ENCODE measurements at places on chromosomes 6 and 20.

DNA sequence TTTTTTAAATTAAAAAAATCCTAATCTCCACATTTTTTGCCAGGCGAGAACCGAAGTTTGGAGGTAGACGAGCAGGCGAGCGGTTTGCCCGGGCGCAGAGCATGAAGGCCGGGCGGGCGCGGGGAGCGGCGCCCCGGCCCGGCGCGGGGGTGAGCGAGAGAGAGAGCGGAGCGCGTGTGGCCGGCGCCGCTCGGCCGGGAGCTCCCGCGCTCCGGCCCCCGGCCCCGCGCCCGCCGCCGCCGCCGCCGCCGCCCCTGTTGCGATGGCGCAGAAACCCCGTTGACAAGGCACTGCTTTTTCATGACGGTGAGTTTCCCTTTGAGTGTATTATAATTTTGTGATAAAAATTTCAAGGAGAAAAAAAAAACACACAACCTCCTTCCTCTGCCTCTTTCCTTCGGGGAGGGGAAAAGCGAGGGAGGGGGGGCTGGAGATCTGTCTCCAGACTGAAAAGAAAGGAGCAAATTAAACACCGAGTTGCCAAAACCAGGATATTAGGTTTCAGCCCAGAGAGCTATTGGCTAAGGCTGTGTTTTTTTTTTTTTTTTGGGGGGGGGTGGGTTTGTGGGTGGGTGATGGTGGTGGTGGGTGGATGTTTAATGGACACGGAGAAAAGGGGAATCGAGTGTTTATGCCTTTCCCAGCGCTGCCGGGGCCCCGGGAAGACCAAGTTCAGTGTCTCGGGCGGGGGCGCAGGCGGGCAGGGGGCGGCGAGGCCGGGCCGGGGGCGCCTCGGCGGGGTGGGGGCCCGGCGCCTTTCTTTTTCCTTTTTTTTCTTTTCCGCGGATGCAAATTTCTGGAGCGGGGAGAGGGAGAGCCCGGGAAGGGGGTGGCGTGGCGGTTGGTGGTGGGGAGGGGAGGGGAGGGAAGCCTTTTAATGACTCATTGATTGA, at the start of gene BICRAL:
BICRAL (plus strand) TSS at position 257 of the 893 bp plus-strand sequence. CDS start 39,971 bp downstream, outside the sequence.
- peak; percentile 41 for DNase-seq

DNA sequence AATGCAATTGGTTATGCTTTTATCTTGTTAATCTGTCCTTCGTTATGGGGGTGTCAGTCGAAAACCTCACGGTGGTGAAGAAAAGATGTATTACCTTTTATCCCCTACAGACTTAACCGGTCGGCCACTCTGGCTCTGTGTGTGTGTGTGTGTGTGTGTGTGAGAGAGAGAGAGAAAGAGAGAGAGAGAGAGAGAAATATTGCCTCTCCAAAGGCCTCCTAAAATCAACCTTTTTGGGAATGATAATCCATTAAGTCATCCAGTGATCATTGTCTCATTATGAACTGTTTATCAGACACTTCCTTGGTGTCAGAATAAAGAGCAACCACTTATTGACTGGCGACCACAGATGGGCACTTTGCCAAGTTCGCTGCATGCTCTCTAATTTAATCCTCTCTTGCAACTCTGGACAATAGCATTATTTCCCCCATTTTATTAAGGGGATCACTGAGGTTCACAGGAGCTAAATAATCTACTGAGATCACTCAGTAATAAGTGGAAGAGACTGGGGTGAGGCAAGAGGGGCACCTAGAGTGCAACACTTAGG, 30.7 kb downstream of the SLC35D3 start:
- DNase-seq, result no peak

DNA sequence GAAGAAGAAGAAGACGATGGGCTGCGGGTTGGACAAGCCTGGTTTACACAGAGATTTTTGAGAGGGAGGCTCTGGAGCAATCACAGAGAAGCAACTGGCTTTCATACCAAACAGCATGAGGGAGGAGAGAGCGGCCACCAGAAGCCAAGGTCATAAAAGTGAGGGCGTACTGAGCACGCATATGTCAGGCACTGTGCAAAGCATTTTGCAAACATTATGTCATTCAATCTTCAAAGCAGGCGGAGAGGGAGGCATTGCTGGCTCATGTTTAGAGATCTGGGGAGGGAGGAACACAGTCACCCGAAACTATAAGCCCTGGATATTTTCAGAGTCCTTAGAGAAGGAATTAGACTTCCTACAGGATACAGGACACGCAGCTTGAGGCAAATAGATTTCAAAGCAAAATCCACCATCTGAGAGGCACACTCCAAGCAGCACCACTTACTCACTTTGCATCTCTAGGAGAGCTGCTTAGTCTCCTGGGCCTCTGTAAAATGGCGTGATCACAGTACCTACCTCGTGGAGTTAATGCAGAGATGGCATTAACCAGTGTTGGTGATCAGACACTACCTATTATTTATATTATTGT, 24.6 kb downstream of the RAMACL start:
- DNase-seq, result no peak

GRCh38 chr6:122696079-122696478, 83.4 kb upstream of the FABP7 start:
- no peak for DNase-seq

DNA sequence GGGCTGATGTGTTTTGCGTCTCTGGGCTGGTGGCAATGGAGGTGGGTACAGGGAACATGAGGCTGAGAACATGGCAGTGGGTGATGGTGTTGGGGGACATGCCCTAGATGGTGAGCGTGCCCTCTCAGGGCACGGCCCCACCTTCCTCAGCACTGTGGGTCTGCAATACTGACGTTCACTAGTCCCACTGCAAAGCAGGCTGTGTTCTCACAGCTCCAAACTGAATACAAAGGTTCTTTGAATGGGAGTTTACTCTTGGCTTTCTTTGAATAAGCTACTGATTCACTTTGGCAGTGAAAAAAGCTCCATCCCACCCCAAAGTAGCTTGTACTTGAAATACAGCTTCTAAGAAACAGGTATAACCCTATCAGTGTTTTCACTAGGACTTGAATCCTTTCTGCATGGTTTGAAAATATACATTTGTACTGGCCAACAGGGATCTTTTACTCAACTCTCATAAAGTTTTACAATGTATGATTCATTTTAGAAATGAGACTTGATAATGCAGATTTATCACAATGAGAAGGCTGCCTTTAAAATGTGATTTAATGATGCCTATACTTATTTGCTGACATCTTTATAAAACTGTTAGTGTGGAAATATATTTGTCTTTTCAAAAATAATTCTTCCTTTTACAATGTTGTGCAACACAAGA, 400.7 kb downstream of the ZFAND3 start:
- DNase-seq, result no peak

DNA sequence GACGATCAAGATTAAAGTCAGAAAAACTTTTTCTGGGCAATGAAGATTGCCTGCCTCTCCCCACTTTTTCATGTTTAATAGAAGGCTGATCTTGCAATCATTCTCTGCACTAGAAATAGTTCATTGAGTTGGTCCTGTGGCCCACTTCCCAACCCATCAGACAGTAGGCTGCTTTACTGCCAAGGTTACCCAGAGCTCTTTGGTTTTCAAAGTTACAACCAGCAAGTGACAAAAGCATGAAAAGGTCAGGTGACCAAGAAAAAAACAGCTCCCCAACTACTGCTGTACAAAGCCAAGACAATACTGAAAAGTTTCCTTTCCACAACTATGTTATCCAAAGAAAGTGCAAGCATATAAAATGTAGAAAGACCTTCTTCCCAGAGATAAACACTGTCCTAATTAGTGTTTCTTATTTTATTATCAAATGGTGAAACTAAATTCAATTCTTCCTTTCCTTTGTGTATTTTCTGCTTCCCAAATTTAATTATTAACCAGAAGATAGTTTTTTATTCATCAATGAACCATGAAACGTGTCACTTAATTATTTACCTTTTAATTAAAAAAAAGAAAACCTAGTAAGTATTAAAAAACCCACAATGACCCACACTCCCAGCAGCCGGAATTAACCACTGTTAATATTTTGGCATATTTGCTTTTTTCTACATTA, 16.6 kb downstream of the DNAAF9 start:
- no peak for DNase-seq

DNA sequence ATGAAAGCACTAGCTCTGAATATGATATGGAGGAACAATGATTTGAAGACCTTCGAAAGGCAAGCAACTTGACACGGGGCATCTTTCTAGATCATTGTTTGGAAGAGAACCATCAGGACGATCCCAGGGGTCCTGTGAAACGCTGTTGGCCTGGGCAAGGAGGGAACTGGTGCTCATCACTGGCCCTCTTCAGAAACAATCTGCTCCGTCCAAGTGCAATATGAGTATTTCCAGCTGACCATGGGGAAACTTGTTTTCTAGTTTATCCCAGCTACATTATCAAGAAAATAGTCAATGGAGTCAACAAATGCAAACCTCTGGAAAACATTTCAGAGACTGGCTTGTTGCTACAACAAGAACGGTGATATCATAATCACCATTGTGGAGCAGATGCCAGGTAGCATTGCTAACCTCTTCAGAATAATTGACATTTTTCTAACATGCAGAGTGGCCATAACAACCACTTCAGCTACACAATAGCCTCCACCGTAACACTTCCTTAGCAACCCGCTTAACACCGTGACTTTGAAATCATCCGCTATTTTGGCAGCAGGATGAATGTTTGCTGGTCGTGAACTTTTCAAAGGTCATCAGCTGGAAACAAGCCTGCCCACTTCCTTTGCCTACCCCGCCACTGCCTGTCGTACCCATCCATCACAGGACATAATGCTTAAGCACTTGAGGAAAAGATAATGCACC, 112.0 kb upstream of the PDE10A start:
- no peak for DNase-seq

DNA sequence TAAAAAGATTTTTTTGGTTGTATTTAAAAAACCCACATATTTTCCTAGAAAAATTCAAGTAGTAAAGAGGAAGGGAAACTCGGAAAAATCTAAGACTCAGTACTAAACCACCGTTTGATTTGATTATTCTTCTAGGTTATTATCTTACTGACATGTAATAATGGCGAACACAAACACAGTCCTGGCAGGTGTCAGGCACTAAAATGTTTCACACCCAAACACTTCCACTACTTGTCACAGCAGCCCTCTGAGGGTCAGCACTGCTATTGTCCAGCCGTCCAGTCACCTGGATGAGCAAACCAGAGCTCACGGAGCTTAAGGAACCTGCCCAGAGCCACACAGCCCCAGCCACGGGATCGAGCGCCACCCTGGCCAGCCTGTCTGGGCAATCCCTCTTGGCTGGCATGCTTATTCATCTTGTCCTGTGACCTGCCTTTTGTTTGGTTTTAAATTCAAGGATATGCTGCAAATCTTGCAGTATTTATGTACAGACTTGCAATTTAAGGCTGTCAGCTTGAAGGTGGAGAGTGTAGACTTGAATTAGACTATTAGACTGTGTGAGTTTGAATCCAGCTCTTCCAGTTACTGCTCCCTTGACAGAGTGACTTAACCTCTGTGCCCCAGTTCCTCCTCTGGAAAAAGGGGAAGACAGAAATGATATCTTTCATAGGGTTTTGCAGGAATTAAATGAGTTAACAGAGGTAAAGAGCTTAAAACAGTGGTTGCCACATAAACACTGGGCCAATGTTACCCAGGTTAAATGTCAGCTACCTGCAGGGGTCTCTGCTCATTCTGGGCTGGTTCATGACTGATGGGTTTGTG, 82.2 kb downstream of the CDYL start:
- no peak for DNase-seq

DNA sequence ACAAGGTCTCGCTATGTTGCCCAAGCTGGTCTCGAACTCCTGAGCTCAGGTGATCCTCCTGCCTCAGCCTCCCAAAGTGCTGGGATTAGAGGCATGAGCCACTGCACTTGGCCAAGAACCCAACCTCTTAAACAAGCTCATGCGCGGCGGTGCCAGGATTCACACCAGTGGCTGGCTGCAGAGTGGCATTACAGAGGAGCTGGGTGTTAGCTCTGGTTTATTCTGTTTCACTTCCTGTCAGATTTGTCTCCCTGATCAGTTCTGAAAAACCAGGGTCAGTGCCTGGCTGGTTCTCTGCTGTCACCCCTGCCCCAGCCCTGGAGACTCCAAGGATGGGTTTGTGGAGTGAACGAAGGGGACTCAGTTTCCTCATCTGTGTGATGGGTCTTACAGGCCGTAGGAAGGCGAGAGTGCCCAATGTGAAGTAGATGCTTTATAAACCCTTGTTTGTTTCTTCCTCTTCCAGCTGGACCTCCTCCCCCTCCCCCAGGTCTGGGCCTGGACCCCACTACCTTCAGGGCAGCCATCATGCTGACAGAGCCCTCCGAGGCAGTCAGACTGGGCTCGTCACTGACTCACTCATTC, 63.4 kb downstream of the UBE2V1 start:
- no peak for DNase-seq

DNA sequence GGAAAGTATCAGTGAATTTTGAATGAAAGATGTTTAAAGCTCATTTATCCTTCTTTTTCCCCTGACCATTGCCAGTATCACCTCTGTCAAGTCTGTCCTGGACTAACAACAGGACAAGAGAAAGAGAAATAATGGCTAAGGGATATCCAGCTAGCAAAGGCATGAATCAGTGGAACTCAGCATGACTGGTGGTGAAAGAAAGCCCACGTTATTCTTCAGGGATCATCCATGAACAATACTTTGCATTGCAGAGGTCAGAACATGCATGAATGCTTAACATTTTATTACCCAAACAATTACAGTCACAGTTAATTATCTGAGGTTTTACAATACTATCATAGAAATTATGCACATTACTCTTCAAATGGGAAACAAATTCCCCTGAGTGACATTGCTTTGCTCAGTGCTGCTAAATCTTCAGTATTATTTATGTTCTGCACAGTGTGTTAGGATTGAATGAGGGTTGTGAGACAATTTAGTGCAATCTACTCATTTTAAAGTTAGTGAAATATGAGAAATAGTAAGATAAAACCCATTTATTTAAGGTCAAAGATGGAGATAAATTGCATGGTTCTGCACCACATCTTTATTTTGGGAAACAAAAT, 350.7 kb downstream of the KHDRBS2 start:
- DNase-seq, result no peak

- no peak for DNase-seq
These were observed 67.9 kb downstream of the GMPR start for GRCh38 chr6:16306334-16306733.

GRCh38 chr6:111803804-111804203, 69.4 kb downstream of the FYN start:
- DNase-seq, result no peak

DNA sequence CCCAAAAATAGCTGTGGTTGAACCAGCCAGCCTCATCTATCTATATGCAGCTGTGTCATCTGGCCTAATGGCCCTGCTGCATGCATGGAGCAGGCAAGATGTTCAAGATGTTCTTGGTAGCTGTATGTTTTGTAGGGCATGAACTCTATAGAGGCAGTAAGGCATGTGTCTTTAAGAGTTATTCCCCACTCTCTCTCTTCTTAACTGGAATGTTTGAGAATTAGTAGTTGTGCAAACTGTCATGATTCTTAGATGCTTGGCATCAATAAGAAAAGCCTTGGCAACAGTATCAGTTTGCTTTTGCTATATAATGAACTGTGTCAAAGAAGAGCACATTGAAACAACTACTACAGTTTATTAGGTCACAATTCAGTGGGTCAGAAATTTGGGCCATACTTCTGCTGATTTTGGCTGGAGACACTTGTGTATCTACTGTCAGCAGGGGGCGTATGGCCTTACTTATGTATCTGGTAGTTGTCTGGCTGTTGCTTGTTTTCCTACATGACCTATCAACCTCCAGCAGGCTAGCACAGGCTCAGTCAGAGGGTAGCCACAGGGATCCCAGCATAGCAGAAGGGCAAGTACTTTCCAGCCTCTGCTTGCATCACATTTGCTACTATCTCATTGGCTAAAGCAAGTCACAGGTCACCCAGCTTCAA, 56.1 kb upstream of the LAMP5 start:
- no peak for DNase-seq

- no peak for DNase-seq
These were observed 1.2 kb upstream of the ZNFX1 start for GRCh38 chr20:49278818-49279676.

- DNase-seq, result no peak
These were observed 271.4 kb downstream of the EYA4 start for GRCh38 chr6:133512410-133513016.

GRCh38 chr6:44475779-44476434, 88.4 kb downstream of the CDC5L start:
- DNase-seq, result peak; percentile 46

Data from activated T-helper 1 cell treated with anti-CD3 and anti-CD28 coated beads, Interleukin-2, amount 50 U/mL, for 16 hours (primary cell).